GM12891 (cell line): ENCODE measurements at places on chromosomes 3 and 15.

- no peak for DNase-seq
Observed at GRCh38 chr3:145952536-145952935, 208.4 kb downstream of the PLOD2 start.

- DNase-seq = no peak
Observed at GRCh38 chr3:143901105-143901504, 52.8 kb upstream of the SLC9A9 start.

GRCh38 chr15:63043335-63044076 lies 959 bp downstream of the TPM1 start:
- peak; percentile 24 for DNase-seq

GRCh38 chr3:141448606-141449220 lies 38.1 kb upstream of the RASA2 start:
- no peak for DNase-seq

GRCh38 chr3:156682501-156682900 lies 8.1 kb downstream of the TIPARP start:
- DNase-seq = no peak

DNA sequence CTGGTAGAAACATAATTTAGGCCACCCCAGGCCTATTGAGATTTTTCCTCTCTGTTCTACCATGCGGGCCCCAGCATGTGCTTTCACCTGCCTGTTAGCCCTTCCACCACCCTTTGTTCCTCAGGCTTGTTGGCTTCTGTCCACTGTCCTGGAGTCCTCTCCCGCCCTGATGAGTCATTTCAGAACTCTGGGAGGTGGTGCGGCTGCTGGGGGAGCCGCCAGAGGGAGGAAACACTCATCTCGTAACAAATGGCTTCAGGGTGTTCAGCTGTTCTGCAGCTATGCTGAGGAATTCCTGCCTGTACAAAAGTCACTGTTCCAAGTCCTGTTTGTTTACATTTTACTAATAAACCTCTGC lies 36.3 kb downstream of the LRTM1 start:
- DNase-seq = no peak

- no peak for DNase-seq
Observed at GRCh38 chr15:70265466-70265978, 167.8 kb upstream of the TLE3 start.

- no peak for DNase-seq
Observed at GRCh38 chr3:80771085-80771484, 990.4 kb downstream of the GBE1 start.

DNA sequence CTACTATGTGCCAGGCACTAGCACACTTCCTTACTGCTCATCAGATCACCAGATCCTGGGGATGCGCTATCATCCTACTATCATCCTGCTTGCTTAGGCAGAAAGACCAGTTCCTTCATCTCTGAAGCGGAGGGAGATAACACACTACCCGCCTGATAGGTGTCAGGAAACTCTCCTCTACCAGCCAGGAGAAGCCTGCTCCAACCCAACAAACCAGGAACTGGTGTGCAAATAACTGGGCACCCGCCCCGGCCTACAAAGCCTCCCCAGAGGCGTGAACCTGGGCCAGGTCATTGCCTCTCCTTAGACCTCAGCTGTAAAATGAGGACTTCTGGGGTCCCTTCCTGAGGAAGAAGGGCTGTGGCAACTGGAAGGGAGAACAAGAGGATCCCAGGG lies 61.5 kb downstream of the HOMER2 start:
- no peak for DNase-seq

- DNase-seq = no peak
Observed at GRCh38 chr3:172580680-172581401, 57.6 kb upstream of the TNFSF10 start.

DNA sequence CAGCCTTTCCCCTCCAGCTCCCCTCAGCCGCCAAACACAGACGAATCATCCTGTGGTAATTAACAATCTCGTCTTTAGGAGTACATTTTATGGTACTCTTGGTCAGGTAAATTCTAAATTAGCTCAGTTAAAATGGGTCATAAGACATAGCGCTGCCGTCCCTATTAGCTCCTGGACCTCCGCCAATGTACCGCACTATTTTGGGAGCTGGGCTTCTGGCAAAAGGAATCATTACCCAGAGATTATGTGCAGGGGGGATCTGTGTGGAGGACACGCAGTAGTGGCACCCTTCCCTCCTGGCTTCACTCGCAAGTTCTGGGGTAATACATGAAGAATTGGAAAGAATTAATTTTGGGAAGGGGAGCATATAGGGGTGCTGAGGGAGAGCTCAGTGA lies 68.6 kb upstream of the ONECUT1 start:
- DNase-seq = no peak

DNA sequence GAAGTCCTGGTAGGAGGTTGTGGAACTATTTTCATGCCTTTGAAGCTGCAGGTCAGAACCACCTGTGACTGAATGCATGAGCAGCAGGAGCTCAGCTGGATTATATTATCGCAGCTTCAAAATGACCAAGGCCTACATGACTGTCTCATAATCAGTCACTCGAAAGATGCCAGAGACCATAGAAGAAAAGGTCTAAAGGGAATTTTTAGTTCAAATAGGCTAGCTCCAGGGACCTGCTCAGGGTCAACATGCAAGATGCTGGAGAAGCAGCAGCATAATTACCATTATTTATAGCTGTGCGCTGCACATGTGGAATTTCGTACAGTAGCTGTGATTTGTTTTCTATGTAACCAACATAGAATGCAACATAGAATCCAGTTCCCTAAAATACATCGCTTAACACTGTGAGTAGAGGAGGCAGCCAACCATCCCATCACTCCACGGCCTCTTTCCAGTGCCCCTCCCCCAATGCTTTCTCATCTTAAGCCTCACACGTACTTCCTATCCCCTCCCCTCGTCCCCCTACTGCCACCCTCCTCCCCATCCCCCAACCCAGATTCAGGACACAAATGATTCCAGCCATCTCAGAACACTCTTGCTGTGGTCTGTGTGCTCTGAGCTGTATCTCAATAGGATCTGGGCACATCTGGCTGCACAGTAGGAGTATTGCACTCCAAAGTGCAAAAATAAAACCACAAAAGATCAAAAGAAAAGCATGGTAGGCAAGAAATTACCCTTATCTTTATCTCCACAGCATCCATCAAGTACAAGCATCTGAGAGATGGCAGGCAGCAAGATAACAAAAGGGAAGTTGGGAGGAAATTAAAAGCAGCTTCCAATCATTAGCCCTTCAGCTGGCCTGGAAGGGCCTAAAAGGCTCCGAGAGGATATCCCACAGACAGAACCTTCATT lies 352.8 kb upstream of the SEMA6D start:
- no peak for DNase-seq
